Caki2 (cell line): ENCODE measurements at places on chromosomes 11 and 22. TPM values are rescaled to one million over a fixed set of nuclear protein-coding genes. Genes with fewer than 3 reads are reported as not detected.

The RASL10A gene
- not detected in 2 replicates for total RNA-seq

The KCNJ1 gene
- total RNA-seq, result 0.10 TPM in 1 of 2 replicates, not detected in the other

The TTC36 gene
- not detected in 2 replicates for total RNA-seq

The RIMBP3B gene
- total RNA-seq, result 2.1 TPM in 1 of 2 replicates, not detected in the other

The SOX6 gene
- total RNA-seq, result 0.78 and 2.1 TPM in 2 replicates

The SSTR3 gene
- not detected in 2 replicates for total RNA-seq

DNA sequence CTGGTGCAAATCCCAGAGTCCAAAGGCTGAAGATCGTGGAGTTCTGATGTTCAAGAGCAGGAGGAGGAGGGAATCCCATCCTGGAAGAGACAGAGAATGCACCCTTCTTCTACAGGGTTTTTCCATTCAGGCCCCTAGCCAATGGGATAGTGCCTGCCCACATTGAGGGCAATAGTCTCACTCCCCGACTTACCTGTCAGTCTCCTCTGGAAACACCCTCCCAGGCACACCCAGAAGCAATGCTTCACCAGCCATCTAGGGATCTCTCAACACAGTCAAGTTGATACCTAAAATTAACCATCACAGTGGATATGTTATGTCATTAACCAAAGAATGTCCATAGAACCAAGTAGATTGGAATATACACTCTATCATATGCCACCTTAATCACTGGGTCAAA, 72.9 kb downstream of the FAM83F start:
- no peak for DNase-seq

GRCh38 chr11:47387944-47388696, 9.8 kb upstream of the SPI1 start:
- no peak for DNase-seq

DNA sequence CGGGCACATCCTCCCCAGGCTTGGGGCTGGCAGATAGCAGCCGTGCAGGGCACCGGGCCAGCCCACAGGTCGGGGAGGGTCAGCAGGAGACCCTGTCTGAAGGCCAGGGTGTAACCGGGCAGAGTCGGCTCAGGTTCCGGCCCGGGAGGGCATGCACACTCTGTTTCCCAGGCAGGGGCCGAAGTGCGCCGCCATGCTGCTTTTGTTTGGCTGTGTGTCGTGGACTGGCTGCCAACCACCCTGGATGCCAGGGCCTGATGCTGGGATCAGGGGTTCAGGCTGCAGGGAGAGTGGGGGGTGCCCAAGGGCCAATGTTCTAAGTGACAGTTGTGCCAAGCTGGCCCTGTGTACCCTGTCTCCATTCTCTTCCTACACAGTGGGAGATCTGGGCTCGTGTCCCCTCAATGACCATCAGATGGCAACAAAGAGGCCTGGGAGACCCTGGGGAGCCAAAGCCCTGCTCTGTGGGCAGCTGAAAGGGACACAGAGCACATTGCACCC, 120.9 kb upstream of the B3GAT1 start:
- no peak for DNase-seq

DNA sequence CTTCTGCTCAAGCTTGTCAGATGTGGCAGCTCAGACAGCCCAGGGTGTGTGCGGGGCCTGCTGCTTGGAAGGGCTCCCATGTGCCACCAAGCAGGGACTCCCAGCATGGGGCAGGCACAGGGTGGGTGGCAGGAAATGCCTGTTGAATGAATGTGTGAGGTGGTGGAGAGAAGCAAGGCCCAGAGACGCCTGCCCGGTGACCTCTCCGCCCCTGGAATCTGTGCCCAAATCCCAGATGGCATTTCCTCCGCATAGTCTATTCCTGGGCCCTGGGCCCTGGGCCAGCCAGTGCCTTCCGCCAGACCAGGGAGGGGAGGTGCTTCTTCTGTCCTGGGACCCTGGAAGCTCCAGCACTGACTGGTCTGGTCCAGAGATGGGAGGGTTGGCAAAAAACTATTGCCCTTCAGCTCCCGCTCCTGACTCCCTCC, 3.7 kb downstream of the CST6 start:
- DNase-seq, result peak; percentile 33

DNA sequence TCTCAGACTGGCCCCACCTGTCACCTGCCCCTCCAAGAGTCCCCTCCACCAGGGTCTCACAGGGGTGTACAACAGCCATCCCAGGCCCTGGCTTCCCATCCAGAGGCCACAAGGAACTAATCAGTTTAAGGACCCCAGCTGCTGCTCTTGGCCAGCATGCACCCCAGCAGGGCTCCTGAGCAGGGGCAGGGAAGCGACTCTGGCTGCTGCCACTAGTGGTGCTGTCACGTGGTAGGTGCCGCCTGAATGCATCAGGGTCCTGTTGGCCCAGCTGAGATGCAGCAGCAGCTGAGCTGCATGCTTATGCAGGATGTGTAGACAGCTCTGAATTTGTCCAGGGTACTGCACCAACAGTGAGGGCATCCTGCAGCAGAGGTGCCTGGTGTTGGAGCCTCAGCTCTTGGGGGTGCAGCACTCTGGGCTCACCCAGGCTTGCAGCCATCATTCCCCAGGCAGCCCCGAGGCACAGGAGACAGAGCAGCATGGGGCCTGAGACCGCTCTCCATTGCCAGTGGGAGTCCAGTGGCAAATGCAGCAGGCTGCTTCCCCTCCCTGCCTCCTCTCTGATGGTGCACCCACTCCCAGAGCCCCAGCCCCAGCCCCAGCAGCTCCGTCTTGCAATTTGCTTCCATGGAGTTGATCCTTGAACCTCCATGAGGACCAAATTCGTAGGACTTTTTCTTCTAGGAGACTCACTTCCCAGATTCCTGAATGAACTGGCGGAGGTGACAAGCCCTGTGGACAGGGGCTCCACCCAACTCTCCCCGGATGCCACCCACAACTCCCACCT, 98.7 kb downstream of the MPPED1 start:
- DNase-seq, result no peak

DNA sequence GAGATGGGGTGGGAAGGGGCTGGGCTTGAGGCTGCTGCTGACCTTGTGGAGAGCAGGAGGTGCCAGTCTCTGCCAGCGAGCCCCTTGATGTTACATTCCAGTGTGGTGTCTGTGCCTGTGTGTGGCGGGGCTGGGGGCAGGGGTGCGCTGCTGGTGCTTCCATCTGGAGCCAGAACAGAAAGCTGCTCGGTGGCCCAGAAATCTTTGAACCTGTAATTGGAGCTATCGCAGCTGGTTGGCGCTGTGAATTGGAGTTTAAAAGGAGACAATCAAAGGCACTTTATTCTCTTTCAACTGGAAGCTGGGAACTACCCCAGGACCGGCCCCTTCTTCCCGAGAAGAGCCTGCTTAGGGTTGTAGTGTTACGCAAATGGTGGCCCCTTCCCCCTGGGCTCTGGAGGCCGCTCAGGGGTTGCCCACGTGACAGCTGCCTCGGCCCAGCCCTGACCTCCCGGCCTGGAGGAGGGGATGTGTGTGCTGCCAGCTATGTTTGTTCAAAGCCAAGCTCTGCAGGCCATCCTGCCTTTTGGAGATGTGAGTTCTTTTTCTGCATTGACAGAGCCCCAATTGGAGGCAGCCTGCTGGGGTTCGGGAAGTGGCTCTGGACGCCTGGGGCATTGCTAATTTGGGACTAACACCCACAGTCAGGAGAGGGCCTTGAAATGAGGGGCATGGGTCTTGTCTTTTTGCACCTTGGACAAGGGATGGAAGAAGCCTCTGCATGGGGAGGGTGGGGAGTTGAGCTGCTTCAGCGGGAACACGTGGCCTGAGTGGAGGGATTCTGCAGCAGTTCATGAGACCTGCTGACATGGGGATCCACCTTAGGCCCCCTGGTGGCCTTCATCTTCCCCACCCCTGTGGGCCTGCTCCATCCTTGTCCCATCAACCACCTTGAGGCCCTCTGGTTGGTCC, 14.0 kb upstream of the ARSA start:
- DNase-seq, result no peak

DNA sequence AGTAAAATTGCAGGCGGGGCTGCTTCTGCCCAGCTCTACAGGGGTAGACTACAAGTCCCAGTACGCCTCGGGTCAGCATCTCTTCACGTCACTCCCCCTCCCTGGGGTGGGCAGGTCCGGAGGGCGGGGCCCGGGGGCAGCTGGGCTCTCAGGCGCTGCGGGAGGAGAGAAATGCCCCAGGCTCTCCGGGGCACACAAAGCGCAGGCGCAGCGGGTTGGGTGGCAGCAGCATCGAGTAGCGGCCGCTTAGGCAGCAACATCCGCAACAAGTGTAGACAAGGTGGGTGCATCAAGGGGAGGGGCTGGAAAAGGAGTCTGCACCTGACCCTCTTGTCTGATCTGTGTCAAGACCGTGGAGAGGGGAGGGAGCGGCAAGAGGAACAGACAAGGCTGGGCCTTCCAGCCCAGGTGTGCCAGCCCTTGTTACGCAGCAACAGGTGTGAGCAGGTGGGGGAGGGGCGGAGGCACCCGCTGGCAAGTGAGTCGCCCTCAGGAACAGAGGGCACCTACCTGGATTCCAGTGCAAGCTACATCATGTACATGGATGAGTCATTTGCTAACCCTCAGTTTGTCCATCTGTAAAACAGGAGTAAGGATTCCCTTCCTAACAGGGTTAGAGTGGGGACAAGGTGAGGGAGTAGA, 1.2 kb downstream of the PLEKHB1 start:
- DNase-seq, result peak; percentile 50

- no peak for DNase-seq
Measured at GRCh38 chr11:113444502-113445123, 30.6 kb downstream of the DRD2 start.

GRCh38 chr11:12577725-12578644, 96.2 kb upstream of the TEAD1 start:
- peak; percentile 44 for DNase-seq

DNA sequence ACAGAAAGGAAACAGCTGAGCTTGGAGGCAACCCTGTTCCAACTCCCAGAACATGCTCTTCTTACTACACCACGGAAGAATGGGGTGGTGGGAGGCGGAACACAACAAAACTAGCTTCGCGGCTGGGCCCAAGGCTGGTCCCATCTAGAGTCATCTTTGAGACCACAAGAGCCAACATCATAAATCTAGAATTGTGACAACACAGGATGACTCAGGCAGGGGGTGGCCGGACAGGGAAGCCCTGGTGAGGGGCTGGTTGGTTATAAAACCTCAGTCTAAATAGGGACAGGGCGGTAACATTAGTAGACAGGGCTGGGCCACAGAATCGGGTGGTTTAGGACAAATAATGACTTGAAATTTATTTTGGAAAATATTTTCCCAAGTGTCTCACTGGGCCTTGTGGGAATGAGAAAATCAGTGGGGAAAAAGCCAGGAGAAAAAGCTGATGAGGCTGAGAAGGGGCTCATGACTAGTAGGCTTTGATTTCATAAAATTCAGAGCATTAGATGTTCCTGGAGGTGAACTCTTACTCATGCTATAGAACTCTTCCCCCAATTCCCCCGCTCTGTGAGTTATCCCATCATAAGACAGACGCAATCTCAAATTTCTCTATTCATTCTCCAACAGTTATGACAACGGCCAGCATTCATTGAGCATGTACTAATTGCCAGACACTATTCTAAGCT, 151.8 kb upstream of the TIMP3 start:
- no peak for DNase-seq

DNA sequence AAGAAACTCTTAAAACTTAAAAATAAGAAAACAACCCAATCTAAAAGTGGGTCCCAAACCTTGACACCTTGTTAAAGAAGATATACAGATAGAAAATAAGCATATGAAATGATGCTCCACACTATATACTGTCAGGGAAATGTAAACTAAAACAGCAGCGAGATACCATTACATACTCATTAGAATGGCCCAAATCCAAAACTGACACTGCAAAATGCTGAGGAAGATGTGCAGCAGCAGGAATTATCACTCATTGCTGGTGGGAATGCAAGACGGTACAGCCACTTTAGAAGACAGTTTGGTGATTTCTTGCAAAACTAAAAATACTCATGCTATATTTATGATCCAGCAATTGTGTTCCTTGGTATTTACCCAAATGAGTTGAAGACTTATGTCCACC, 5.0 kb upstream of the RNF26 start:
- no peak for DNase-seq

GRCh38 chr11:117910941-117911655, 18.1 kb downstream of the TMPRSS13 start:
- no peak for DNase-seq

DNA sequence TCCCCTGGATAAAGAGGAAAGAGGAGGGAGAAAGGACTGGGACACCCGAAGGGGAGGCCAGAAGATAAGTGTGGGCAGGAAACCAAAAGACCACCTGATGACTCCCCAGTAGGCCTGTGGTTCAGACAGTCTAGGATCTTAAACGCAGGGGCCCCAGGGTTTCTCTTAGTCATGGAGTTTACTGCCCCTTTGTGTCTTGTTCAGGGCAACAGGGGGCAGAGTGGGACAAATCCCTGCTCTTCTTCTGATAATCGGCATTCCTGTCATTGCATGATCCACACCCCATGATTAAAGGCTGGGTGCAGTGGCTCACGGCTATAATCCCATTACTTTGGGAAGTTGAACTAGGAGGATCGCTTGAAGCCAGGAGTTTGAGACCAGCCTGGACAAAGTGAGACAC, 4.7 kb upstream of the TMPRSS13 start:
- no peak for DNase-seq

- no peak for DNase-seq
Measured at GRCh38 chr22:24128631-24129262, 52.5 kb upstream of the SUSD2 start.

DNA sequence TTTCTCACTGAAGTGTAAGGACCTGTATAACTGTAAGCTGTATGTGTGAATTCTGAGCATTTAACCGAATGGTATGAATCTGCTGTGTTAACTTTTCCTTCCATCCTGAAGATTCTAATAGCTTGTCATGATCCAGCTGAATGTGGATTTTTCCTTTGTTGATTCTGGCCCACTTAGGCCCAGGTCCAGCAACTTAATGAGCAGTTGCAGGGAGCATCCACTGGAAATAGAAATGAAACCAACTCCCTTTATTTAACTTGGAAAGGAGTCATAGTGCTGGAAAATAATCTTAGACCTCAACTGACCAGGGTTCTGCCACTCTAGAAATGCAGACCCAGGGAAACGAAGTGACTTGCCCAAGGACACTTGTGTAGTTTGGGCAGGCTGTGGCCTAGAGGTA, 142.3 kb upstream of the MTNR1B start:
- DNase-seq, result no peak

DNA sequence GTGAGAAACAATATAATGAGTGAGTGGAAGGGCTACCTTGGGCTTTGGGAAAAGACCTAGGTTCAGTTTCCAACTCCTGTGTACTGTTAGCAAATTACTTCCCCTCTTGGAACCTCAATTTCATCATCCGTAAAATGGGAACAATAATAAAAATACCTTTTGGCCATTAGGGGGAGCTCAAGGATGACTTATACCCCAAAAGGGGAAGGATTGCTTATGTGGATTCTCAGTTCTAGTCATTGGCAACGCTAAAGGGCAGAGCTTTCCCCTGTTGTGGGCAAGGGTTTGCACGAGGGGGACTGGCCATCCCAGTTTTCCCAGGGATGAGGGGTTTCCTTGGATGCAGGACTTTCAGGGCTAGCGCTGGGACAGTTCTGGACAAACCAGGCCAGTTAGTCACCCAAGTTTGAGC, 3.1 kb upstream of the COMMD9 start:
- peak; percentile 18 for DNase-seq
